ENCODE measurements at places on chromosomes 16 and 17. TPM values are rescaled to one million over a fixed set of nuclear protein-coding genes. Genes with fewer than 3 reads are reported as not detected.

The UNC119 gene
- 22.5 TPM for total RNA-seq

The SCIMP gene
- not detected for total RNA-seq

The TPSAB1 gene
- total RNA-seq = not detected

The SLC52A1 gene
- 0.32 TPM for total RNA-seq

The IGSF6 gene
- not detected for total RNA-seq

The ADCY7 gene
- total RNA-seq = 57.4 TPM

The CDC42EP4 gene
- 46.3 TPM for total RNA-seq

The SALL1 gene
- total RNA-seq = 0.16 TPM

The STAC2 gene
- not detected for total RNA-seq

The ENPP7 gene
- not detected for total RNA-seq

The NKD1 gene
- under 0.01 TPM for total RNA-seq

The SMPD3 gene
- total RNA-seq = 0.09 TPM

The SP6 gene
- total RNA-seq = under 0.01 TPM

The MAF gene
- total RNA-seq = 29.0 TPM

Measured in bronchial smooth muscle cell (primary cell).